ENCODE measurements at places on chromosomes 5 and 9. TPM values are rescaled to one million over a fixed set of nuclear protein-coding genes. Genes with fewer than 3 reads are reported as not detected.

The SLC1A1 gene
- 0.45 TPM for total RNA-seq

The ANKS6 gene
- total RNA-seq: 21.4 TPM

The TAF11L2 gene
- total RNA-seq: not detected

The IL5 gene
- total RNA-seq: not detected

The GLIPR2 gene
- 28.7 TPM for total RNA-seq

The SLC46A2 gene
- not detected for total RNA-seq

The SHISAL2B gene
- total RNA-seq: not detected

The PLCXD3 gene
- total RNA-seq: under 0.01 TPM

The SLC9A3 gene
- total RNA-seq: 1.5 TPM

The CRAT gene
- total RNA-seq: 50.4 TPM

The SPINK4 gene
- not detected for total RNA-seq

The ARL14EPL gene
- not detected for total RNA-seq

The ORM2 gene
- not detected for total RNA-seq

The GRM6 gene
- total RNA-seq: not detected

The BSPRY gene
- not detected for total RNA-seq

The DMRT2 gene
- not detected for total RNA-seq

The NIM1K gene
- total RNA-seq: 0.74 TPM

The AJM1 gene
- 0.45 TPM for total RNA-seq

The CSF1R gene
- total RNA-seq: not detected

The WDR38 gene
- not detected for total RNA-seq

The NR5A1 gene
- not detected for total RNA-seq

The EIF4EBP3 gene
- total RNA-seq: 3.9 TPM

The STK32A gene
- total RNA-seq: under 0.01 TPM

The TRAF2 gene
- 9.1 TPM for total RNA-seq

The RC3H2 gene
- 17.8 TPM for total RNA-seq

The AKNA gene
- 12.5 TPM for total RNA-seq

The CACFD1 gene
- 3.5 TPM for total RNA-seq

The ADCY2 gene
- total RNA-seq: not detected

Measured in bronchus fibroblast of lung (primary cell).